ENCODE measurements at places on chromosomes 11 and 22. TPM values are rescaled to one million over a fixed set of nuclear protein-coding genes. Genes with fewer than 3 reads are reported as not detected.

Gene PVALB
- not detected for total RNA-seq

GRCh38 chr11:127552446-127552845, 551.9 kb upstream of the KIRREL3 start:
- no peaks in the 10 kb centered on the region for H3K4me1 ChIP-seq
- no peaks in the 10 kb centered on the region for H3K36me3 ChIP-seq
- DNase-seq, result no peak
- no peak overlapping the region for H3K27ac ChIP-seq
- no peak overlapping the region for H3K4me3 ChIP-seq

DNA sequence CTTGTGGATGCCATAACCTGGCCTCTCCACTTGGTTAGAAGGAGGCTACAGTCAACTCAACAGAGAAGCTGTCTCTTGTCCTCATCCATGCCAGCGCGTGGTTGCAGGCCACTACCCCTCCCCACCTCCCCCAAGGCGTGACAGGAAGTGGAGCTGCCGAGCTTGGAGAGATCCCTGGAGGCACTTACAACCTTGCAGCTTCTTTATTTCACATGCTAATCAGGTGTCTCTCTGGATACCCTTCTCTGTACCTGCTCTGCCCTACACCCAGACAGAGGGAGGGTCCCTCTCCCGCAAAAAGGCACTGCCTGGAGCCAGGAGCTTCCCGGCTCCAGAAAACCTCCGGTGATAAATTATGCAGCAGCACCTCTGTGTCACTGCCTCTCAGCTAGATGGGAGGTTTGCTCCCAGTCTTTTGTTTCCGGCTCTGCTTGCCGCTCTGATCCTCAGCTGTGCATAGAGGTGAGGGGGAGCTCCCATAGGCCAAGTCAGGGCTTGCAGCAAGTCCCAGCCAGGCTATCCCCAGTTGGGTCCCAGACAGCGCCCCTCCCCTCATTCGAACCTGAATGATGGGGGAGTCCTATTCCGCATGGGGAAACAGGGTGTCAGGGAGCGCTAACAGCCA, 5.7 kb downstream of the LRP4 start:
- no peak overlapping the region for H3K27ac ChIP-seq
- no peak for DNase-seq
- H3K27me3 ChIP-seq, result no peaks in the 10 kb centered on the region
- H3K4me1 ChIP-seq, result peaks cover 37% of the 10 kb centered on the region
- H3K4me3 ChIP-seq, result no peak overlapping the region
- H3K36me3 ChIP-seq, result no peaks in the 10 kb centered on the region

DNA sequence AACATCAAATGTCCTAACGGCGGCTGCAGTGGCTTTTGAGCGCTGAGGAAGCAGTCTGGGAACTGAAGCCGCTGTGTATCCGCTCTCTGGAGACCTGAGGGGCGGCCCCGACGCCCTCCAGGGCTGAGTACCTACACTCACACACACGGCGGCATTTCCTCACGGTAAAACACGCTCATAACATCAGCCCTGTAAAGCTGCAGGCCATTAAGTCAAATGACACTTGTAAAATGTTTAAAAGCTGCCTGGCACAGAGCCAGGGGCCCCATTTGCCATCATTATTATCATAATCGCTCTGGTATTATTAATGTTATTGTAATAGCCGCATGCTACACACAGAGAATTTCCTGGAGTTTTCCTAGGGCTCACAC, 5.1 kb downstream of the CARS1 start:
- no peak overlapping the region for H3K27ac ChIP-seq
- no peak overlapping the region for H3K4me3 ChIP-seq
- DNase-seq, result no peak
- peaks cover 75% of the 10 kb centered on the region for H3K4me1 ChIP-seq
- peaks cover 20% of the 10 kb centered on the region for H3K36me3 ChIP-seq
